ENCODE measurements at places on chromosomes 5 and 9. TPM values are rescaled to one million over a fixed set of nuclear protein-coding genes. Genes with fewer than 3 reads are reported as not detected.

KCTD16 gene
- total RNA-seq, result 33.0 TPM

LIFR gene
- total RNA-seq, result 79.9 TPM

LEAP2 gene
- 0.18 TPM for total RNA-seq

BASP1 gene
- total RNA-seq, result 170 TPM

NUTM2G gene
- total RNA-seq, result not detected

SLC4A9 gene
- total RNA-seq, result not detected

IRX1 gene
- not detected for total RNA-seq

GBA2 gene
- total RNA-seq, result 31.0 TPM

IL5 gene
- total RNA-seq, result not detected

ENTREP1 gene
- total RNA-seq, result under 0.01 TPM

C1QTNF2 gene
- 0.32 TPM for total RNA-seq

GLIPR2 gene
- total RNA-seq, result 44.5 TPM

PCDHGB7 gene
- 8.3 TPM for total RNA-seq

SLC12A2 gene
- total RNA-seq, result 31.8 TPM

SEC24A gene
- 50.5 TPM for total RNA-seq

RAI14 gene
- 345 TPM for total RNA-seq

PCDHA3 gene
- total RNA-seq, result 0.23 TPM

PRR16 gene
- total RNA-seq, result 1.8 TPM

ARHGEF37 gene
- 0.30 TPM for total RNA-seq

DND1 gene
- total RNA-seq, result 0.30 TPM

ORM2 gene
- total RNA-seq, result not detected

CMBL gene
- total RNA-seq, result 21.1 TPM

OGN gene
- total RNA-seq, result 0.59 TPM

SPINK4 gene
- not detected for total RNA-seq

STXBP1 gene
- total RNA-seq, result 50.8 TPM

CIZ1 gene
- 17.2 TPM for total RNA-seq
